ENCODE measurements at places on chromosomes 4 and X.

DNA sequence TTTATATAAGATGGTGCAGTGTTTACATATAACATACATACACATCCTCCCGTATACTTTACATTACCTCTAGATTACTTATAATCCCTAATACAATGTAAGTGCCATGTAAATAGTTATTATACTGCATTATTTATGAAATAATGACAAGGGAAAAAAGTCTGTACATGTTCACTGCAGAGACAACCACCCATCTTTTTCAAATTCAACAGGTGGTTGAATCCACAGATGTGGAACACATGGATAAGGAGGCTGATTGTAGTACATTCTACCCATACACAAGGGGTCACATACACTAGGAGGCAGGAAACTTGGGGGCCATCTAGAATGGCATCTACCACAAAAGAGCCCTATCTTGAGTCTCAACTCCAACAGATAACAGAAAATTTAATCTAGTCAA is 3.4 kb upstream of the IDS start:
- DNase-seq = no peak

GRCh38 chrX:97402333-97402732 is 518.6 kb downstream of the RPA4 start:
- no peak for DNase-seq

GRCh38 chrX:154096140-154097002 is 1.1 kb downstream of the MECP2 start:
- peak; percentile 43 for DNase-seq

GRCh38 chrX:28610746-28611145 is 23.5 kb downstream of the IL1RAPL1 start:
- no peak for DNase-seq

DNA sequence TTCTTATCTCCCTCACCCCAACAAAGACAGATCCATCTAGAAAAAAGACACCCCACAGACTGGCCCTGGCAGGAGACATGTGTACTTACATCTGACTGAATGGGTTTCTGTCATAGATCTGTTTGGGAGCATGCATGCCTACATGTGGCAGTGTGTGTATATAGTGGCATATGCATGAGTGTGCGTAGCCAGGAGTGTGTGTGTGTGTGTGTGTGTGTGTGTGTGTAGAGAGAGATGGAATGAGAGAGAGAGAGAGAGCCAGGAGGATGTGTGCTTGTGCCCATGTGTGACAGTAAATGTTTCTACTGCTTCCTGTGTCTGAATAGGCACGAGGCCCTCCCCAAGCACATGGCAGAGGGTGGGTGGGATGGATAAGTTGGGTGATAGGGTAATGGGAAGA is 37.1 kb downstream of the EFNB1 start:
- no peak for DNase-seq

- DNase-seq = no peak
Measured at GRCh38 chrX:139093201-139093600, 381.7 kb upstream of the FGF13 start.

GRCh38 chrX:123924186-123924585 is 37.3 kb upstream of the STAG2 start:
- DNase-seq = no peak

GRCh38 chr4:137414802-137415201 is 117.5 kb downstream of the PCDH18 start:
- DNase-seq = no peak

GRCh38 chrX:53684415-53685192 is 1.9 kb downstream of the HUWE1 start:
- DNase-seq = no peak

- no peak for DNase-seq
Measured at GRCh38 chr4:80423553-80424224, 88.2 kb downstream of the CFAP299 start.

- DNase-seq = no peak
Measured at GRCh38 chrX:2974961-2975360, 31.4 kb upstream of the ARSH start.

GRCh38 chrX:104376937-104377336 is 122.2 kb upstream of the ESX1 start:
- no peak for DNase-seq

- DNase-seq = no peak
Measured at GRCh38 chr4:113694008-113694407, 67.5 kb downstream of the CAMK2D start.

- DNase-seq = peak; percentile 86
Measured at GRCh38 chr4:173529477-173530325, at the start of gene HAND2. Gene HAND2, minus strand, starts transcription at chr4:173530229. Its CDS starts 940 bp downstream, at chr4:173529289.

- no peak for DNase-seq
Measured at GRCh38 chrX:135509885-135510284, 10.6 kb upstream of the INTS6L start.

DNA sequence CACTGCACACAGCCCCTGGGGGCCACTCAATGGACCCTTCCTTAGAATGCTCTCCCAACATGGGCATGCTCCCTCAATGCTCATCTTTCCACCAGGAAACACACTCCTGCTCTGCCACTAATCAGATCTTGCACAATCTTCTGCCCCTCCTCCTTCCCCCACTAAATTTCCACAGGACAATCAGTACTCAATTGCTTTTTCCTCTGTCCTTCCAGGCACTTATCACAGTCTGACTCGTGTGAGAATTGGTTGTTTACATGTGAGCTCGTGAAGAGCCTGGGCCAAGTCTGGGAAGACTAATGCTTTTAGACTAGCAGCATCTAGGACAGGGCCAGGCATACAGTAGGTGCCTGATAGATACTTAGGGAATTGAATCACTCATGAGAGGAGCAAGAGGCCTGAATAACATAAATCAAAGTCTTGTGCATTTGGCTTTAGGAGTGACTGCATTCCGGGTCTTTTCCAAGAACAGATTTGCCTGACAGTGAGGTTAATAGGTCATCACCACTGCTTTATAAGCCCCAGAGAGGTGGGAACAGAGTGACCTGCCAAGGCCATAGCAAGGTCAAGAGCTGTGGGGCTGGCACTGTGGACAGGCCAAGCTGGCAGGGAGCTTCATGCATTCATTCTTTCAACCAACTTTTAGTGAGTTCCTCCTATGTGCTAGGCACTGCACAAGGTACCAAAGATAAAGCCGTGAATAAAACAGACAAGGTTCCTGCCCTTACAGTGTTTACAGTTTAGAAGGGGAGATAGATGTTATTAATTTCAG is 55.0 kb downstream of the PRPS1 start:
- no peak for DNase-seq

DNA sequence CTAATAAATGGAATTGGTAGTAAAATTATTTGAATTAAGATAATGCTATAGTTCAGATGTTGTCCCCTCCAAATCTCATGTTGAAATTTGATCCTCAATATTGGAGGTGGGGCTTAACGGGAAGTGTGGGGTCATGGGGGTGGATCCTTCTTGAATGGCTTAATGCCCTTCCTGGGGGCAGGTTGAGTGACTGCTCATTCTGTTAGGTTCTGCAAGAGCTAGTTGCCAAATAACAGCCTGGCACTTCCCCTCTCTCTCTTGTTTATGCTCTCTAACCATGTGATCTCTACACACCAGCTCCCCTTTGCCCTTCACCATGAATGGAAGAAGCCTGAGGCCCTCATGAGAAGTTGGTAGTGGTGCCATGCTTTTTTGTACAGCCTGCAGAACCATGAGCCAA is 724.8 kb upstream of the FTHL17 start:
- no peak for DNase-seq

GRCh38 chr4:145720656-145721055 is 40.7 kb downstream of the C4orf51 start:
- no peak for DNase-seq

DNA sequence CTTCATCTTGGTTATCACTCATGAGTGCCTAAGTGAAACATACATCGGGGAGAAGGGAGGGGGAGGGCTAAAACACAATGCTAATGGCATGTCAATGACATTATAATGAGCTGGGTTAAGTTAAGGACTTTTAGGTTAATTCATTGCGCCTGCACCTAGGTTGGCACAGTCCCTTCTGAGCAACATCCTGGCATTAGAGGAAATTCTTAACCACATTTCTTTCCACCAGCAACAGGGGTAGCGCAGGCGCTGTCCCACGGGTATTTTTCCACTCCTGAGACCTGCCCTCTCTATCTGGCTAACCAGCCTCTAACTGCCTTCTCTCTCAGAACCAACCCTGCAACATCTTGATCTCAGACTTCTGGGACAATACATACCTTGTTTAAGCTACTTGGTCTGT is 39.0 kb upstream of the PROM1 start:
- no peak for DNase-seq

- DNase-seq = no peak
Measured at GRCh38 chr4:75321484-75321883, 192.7 kb downstream of the RCHY1 start.

GRCh38 chr4:57190601-57191481 is 80.7 kb upstream of the IGFBP7 start:
- DNase-seq = peak; percentile 40

DNA sequence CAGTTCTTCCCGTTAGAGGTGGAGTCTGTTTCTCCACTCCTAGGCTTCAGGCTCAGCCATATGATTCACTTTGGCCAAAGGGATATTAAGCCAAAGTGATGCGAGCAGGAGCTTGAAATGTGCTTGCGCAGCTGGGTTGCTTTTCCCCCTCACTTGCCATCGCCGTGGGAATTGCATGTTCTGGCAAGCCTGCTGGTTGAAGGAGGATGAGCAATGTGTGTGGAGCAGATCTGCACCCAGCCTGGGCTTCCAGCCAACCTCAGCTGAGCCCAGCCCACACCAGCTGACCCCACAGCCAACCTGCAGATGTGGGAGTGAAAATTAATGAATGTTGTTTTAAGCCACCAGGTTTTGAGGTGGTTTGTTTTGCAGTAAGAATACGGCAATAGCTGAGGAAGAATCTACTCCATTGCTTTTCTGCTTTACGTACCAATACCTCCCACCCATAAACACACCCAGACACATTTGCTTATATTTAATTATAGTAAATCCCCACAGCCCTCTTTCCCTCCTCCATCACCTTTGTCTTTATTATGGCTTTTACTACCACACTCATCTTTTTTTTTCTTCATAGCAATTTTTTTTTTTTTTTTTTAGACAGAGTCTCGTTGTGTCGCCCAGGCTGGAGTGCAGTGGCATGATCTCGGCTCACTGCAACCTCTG is 132.8 kb upstream of the FUNDC1 start:
- peak; percentile 83 for DNase-seq

DNA sequence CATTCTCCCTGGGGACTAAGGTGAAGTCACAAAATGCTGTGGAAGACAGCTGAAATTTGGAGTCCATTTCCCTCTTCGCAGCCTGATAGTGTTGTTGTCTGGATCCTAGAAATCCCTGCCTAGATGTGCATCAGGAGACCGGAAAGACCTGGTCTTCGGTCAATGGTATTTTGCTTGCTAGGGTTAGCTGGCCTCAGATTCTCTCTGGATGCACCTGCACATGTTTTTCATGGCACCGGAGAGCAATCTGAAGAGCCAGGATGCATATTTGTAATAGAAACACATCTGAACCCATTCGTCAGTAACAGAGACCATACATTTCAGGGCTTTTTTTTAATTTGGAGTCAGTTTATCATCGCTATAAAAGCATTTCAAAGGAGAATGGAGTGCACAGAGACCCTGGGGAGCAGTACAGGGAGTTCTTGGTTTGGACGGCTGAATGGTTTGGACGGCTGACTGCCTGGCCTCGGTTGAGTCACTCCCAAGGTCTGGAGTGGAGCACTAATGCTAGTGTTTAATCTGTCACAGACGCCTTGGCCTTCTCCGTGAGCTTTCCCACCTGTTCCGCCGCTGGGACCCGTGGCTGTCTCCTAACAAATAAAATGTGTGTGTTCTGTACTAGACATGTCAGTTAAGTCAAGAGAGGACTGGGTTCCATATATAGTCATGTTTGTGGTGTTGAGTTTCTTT is 7.5 kb upstream of the PDLIM3 start:
- DNase-seq = no peak

GRCh38 chr4:56764223-56764622 is 57.3 kb downstream of the SPINK2 start:
- DNase-seq = no peak

GRCh38 chr4:4260185-4260751 is 12.2 kb upstream of the TMEM128 start:
- peak; percentile 81 for DNase-seq

DNA sequence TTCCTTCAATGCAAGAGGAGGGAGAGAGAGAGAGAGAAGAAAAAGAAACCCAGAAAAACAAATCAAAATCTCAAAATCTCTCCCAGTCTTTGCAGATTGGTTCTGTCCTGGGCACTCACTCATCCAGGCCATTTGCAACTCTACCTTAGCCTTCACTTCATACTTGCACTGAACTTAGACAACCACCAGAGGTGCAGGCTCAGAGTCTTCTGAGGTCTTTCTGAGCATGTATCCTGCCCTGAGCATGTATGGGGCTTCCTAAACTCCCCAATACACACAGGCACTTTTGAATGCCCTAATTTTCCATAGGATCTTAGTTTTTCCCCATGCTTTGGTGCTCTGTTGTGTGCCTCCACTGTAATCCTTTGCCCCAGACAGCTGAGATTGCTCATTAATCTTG is 2.9 kb downstream of the CFI start:
- no peak for DNase-seq

DNA sequence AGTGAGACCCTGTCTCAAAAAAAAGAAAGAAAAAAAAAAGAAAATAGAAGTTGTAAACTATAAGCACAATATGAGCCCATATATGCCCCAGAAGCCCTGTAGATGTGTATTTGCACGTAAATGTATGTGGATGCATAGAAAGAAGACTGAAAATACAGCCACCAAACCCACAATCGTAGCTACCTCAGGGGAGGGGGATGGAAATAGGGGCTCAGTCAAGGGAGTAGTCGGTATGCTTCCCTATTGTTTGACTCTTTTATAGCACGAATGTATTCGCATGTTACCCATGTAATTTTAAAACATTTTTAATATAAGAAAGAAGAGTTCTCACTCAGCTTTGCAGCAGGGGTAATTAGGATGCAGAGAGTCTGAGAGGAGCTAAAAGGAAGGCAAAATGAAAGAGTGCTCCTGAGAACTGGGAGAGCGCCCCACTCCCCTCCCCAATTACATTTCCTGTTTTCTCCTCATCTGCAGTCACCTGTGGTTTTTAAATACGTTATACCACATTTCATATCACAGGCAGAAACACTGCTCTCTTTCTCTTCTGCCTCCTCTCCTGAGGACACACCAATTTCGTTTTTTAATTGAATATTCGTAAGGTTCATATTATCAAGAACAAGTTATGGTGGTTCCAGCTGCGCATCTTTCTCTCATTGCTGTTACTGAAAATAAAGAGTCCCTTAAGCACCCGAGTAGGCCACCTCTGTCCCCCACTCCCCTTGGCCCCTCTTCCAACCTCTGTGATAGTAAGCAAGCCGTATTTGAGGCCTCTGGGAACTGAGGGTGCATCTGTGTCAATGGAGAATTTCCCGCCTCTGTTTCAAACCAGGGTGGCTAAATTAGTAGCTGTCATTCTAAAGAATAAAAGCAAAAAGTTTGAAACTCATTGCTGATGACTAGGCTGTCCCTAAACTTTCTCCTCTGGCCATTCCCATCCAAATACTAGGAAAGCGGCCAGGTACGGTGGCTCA is 10.7 kb downstream of the SEPTIN6 start:
- no peak for DNase-seq

DNA sequence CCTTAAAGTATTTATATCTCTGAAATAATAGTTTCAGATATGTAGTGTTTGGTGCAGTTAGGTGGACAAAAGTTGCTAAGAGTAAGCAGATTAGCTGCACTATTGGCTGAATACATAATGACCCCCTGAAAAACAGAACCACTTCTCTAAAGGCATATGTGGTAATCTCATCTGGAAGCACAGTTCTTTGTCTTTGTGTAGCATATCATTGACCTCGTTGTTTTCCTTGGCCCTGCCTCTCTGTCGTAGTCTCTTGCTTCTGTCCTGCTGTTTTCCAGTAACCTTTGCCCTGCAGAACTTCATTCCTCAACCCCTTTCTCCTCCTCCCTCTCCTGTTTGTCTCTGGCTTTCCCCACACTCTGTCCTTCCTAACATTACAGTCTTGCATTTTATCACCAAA is 41.4 kb downstream of the JADE3 start:
- DNase-seq = no peak

Measured in AG08395 (cell line).